ENCODE measurements at places on chromosomes 1 and 21.

- no peak for DNase-seq
Measured at GRCh38 chr1:113178106-113178505, 105.1 kb downstream of the LRIG2 start.

DNA sequence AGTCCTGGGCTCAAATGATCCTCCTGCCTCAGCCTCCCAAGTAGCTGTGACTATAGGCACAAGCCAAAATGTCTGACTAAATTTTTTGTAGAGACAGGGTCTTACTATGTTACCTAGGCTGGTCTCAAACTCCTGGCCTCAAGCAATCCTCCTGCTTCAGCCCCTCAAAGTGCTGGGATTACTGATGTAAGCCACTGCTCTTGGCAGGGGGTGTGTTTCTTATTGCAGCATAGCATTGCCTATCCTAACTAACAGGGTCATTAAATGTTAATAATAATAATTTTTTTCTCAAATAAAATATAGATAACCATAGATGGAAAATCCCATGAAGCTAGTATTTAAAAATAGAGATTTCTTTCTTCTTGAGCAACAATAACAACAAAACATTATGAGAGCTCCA is 52.4 kb downstream of the EXO1 start:
- no peak for DNase-seq

GRCh38 chr1:234433563-234434285 is 45.3 kb downstream of the TARBP1 start:
- DNase-seq = peak; percentile 75

DNA sequence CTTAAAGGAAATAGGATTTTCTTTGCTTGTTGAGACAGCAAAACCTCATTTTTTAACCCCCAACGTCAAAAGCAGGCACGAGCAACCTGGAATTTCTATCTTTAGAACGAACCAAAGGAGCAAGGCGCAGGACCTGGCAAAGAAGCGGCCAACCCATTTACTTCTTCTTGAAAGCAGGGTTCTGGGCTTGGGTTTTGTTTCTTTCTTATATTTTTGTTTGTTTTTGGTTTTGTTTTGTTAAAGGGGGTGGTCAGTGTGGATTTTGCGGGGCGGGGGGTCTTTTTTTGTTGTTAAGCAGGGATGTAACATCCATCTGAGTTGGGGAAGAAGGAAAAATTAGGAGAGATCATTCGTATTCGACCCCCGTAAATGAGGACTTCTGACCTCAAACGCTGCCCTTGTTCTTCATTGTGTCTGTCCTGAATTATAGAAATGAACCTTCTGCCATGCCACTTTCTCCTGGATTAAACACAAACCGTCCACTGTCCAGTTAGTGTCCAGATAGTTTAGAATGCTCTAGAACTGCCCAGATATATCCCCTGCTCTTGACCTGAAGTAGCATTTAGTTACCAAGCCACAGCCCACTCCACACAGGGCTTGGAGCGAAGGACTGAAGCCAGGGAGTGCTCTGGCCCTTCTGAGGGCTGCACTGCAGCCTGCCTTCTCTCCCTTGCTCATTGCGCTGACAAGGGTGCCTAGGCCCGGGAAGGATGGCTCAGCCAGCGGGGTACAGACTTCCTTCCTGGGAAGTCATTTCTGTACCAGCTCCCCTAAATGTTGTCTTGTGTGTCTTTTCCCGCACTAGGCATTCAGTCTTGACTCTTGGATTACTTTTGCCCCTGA is 909 bp upstream of the APP start:
- DNase-seq = no peak

GRCh38 chr1:94039871-94040569 is 80.9 kb downstream of the ABCA4 start:
- DNase-seq = no peak

DNA sequence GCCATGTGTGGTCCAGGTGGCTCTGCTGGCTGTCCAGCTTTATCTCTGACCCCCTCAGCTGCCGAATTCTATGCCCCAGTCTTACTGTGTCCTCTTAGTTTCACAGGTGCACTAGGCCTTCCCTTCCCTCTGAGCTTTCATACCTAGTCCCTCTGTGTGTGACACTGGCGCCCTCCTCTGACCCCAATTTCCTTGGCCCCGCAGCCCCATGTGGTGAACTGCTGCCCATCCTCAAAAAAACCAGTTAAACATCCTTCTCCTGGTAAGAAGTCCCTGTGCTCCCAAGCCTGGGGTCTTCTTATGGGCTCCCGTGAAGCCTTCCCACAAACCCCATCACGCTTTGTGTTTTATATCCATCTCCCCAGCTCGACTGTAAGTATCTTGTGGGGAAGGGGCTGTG is 93.9 kb upstream of the TSPAN2 start:
- no peak for DNase-seq

DNA sequence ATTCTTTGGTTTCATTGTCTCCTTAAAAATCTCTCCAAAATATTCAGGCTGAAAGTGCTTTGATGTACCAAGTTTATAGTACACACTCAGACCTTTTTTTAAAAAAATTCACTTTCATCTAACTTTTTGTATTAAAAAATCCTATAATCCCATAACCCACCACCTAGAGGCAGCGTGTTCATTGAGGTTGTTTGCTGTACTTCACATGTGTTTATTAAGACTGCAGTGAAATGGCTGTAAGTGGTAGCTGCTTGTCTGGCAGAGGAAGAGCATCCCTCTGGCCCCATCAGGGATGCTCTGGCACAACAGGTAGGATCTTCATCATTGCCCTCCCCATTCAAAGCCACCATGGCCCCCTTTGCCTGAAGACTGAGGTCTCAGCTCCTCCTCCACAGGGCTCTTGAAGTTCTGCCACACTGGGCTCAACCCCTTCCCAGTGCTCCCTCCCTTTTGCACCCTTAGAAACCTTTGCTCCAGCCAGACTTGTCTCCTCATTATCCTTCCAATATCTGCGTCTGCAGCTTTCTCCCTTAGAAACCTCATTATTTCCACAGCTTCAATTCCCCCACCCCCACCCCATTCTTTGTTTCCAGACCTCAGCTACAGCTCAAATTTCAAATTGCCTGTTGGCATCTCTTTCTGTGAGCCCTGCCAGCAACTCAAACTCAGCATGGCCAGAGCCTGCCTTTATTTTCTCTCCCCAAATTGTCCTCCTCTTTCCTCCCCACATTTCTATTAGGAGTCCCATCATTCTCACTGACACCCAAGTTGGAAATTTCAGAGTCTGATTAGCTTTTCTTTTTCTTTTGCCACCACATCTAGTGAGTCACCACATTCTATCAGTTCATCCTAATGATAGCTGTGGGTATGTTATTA is 369.6 kb upstream of the USP24 start:
- DNase-seq = no peak

- DNase-seq = no peak
Measured at GRCh38 chr1:50264590-50264989, 155.9 kb downstream of the ELAVL4 start.

DNA sequence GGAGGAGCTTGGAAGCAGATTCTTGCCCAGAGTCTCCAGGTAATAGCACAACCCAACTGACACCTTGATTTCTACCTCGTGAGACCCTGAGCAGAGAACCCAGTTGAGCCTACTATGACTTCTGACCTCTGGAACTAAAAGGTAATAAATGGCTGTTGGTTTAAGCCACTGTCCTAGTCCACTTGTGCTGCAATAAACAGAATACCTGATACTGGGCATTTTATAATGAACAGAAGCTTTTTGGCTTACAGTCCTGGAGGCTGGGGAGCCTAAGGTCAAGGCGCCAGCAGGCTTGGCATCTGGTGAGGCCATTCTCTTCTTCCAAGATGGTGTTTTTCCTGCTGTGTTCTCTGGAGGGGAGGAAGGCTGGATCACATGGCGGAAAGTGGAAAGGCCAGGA is 39.9 kb upstream of the TP53BP2 start:
- no peak for DNase-seq

DNA sequence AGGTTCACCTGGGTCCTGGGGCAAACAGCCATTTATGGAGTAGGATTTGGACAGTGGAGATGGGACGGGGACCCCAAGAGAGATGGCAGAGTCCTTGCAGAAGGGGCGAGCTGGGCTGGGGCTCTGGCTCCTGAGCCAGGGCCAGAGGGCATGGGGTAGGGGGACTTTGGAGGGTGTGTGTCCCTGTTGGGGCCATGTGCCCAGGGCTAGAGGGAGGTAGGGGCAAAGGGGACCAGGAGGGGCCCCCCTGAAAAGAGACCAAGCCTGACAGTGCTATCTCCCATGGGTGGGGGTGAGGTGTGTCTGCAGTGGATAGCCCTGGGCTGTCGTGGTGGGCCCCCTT is 92.3 kb downstream of the TRIM11 start:
- no peak for DNase-seq

GRCh38 chr1:205504311-205505075 is at the start of gene CDK18:
TSS of gene CDK18 (plus strand) at chr1:205504669. CDS start at chr1:205523168, 18,499 bp downstream.
- no peak for DNase-seq

GRCh38 chr21:35643176-35643575 is 417.1 kb downstream of the SETD4 start:
- DNase-seq = no peak

- DNase-seq = peak; percentile 91
Measured at GRCh38 chr1:36125129-36125991, at the start of gene COL8A2. TSS of gene COL8A2 (minus strand) at chr1:36125222. CDS start at chr1:36100242, 24,980 bp downstream.

DNA sequence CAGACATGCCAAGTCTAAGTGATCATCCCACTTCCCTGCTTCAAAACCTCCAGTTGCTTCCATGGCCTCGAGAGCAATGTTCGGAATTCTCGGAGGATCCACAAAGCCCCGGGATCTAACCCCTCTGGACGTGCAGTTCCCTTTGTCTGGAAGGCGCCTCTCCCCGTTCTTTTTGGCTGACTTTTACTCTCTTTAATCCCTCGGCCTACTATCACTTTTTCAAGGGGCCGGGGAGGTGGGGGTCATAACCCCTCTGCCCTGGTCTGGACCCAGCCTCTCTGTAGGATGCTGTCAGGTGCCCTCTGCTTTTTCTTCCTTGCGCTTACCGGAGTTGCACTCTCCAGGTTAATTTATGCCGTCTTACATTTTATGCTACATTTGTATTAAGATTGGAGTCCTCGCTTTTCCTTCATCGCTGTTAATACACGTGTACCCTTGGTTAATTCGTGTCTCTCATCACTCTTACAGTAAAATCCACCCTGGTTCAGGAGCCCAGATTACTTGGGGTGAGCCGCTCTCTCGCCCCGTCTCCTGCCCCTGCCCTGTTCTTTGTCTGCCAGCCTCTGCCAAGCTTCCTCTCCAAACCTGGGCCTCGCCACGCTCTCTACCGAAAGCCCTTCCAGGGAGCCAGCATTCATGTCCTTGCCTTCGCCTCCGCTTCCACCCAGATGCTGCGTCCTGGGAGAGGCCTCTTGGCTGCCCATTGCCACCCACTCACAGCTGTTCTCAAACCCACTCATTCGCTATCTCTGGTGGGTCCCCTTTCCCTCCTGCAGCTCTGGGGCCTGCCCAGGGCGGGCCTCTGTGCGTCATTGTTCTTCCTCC is 448.6 kb downstream of the CAMTA1 start:
- no peak for DNase-seq

- DNase-seq = no peak
Measured at GRCh38 chr21:32021319-32021994, 148.6 kb downstream of the HUNK start.

DNA sequence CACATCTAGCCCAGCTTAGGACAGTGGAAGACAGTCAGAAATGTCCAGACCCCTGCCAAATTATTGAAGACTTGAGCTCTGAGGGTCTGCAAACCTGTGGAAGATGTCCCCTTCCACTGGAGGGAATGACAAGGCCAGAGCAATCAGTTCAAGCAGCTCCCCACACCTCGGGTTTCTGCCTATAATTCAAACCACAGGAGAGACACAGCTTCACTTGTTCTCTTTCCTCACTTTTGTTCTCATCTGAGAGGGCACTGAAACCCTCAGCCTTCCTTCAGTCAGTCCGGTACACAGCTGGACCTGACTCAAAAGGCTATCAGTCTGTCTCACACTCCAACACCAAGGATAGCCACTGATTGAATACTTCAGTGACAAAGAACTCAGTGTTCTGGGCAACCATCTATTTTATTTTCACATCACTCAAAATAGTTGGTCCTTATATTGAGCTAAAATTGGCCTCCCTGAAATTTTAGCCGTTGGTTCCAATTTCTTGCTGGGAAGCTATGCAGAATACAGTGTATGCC is 70.1 kb downstream of the TENT5C start:
- no peak for DNase-seq

- no peak for DNase-seq
Measured at GRCh38 chr1:164515711-164516331, 43.2 kb upstream of the PBX1 start.

DNA sequence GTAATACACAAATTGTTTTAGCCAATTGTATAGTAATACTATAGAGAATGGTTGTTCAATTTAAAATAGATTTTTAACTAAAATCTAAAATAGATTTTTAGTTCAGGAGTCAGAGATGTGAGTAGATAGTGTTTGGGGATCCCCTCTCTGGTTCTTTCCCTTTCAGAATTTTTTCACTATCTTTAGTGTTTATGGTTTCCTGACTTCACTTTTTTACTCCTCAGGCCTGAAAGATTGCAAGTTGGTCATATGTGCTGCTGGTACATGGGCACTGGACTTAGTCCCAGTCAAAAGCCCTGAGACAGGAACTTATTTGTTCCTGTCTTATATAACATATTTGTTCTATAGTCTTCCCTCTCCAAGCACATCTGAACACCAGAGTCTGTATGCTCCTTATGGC is 96.8 kb upstream of the ATP1B1 start:
- DNase-seq = no peak

DNA sequence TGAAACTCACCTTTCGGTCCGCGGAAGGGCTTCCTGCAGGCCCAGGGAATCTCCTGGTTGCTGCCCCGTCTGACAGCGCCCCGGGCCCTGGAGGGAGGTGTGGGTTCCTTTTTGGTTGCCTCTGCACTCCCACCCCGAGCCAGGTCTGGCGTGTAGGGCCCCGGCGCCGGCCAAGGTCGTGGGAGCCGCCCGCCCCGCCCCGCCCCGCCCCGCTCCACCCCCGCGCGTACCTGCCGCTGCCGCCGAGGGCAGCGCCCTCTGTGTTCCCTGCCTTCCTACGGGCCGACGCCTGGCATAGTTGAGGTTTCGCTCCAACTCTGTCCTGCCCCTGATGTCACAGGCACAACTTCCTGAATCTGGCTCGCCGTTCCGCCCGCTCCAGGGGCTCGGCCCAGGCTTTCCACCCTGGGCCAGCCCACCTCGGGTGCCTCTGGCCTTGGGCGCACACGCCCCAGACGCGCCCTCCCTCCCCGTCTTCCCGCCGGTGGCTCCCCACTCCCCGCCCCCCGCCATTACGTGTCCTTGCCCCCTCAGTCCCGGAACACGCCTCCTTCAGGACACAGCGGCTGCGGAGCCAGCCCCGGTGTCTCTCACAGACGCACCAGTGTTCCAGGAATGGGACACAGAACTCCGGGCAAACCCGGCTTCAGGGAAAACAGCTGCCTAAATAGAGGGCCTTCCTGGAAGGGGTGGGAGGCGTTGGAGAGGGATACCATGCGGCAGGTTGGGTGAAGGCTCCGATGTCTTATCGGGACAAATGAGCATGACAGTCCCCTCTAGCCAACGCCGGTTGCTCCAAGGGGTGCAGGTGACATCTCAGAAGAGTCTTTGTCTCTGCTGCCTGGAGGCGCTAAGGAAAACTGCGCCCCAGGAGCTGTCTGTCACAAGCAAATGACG is at the start of gene KIAA0040:
KIAA0040 (minus strand) TSS at position 147 of the 897 bp plus-strand sequence. CDS start 31,763 bp downstream, outside the sequence.
- peak; percentile 88 for DNase-seq

GRCh38 chr1:94974241-94974640 is 47.3 kb upstream of the CNN3 start:
- no peak for DNase-seq

- no peak for DNase-seq
Measured at GRCh38 chr1:57167997-57168396, 202.2 kb upstream of the C8B start.

- no peak for DNase-seq
Measured at GRCh38 chr1:235567812-235568503, 63.7 kb upstream of the B3GALNT2 start.

- DNase-seq = no peak
Measured at GRCh38 chr1:60087681-60088080, 14.1 kb upstream of the C1orf87 start.

GRCh38 chr1:19922015-19922688 is 1.3 kb downstream of the PLA2G2E start:
- DNase-seq = no peak

GRCh38 chr21:41121785-41122415 is 46.1 kb upstream of the BACE2 start:
- peak; percentile 54 for DNase-seq
